ENCODE measurements at places on chromosomes 3 and 15. TPM values are rescaled to one million over a fixed set of nuclear protein-coding genes. Genes with fewer than 3 reads are reported as not detected.

The MYRIP gene
- 12.5 TPM for total RNA-seq

The ECE2 gene
- total RNA-seq = 2.2 TPM

The GAP43 gene
- total RNA-seq = 148 TPM

The AHSG gene
- 0.47 TPM for total RNA-seq

The PPM1L gene
- 90.3 TPM for total RNA-seq

The IL20RB gene
- total RNA-seq = 0.62 TPM

The TGM4 gene
- total RNA-seq = not detected

The BDH1 gene
- total RNA-seq = 10.8 TPM

The XYLB gene
- total RNA-seq = 7.3 TPM

The CCNB2 gene
- 4.4 TPM for total RNA-seq

The BNC1 gene
- 0.16 TPM for total RNA-seq

The GABRA5 gene
- total RNA-seq = 38.1 TPM

The CSPG4 gene
- total RNA-seq = 5.5 TPM

The LXN gene
- 10.5 TPM for total RNA-seq

Measured in occipital lobe (tissue), 3 donors.